ENCODE measurements at places on chromosomes 6 and 20.

GRCh38 chr6:3263096-3263495 lies 4.3 kb downstream of the PSMG4 start:
- DNase-seq: no peak

DNA sequence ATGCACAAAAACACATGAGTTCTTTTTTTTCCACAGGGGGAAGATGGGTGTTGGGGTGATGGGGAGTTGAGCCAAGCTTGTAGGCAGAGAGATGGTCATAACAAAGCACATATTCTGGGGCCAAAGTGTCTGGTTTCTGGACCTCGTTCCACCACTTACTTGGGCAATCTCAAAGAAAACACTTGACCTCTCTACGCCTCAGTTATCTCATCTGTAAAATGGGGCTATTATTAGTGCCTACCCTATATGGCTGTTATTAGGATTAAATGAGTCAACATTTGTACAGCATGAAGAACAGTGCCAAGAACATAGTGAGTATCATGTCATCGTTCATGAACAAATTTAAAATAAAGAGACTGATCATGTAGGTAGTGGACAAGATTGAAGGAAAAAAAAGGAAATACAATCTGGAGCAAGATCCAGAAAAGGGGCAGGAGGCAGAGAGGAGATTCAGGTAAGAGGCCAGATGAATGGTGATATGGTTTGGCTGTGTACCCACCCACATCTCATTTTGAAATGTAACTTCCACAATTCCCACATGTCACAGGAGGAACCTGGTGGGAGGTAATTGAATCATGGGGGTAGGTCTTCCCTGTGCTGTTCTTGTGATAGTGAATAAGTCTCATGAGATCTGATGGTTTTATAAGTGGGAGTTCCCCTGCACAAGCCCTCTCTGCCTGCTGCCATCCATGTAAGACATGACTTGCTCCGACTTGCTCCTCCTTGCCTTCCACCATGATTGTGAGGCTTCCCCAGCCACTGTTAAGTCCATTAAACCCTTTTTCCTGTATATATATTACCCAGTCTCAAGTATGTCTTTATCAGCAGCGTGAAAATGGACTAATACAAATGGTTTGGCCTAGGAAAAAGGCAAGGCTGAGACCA lies 14.2 kb downstream of the EEF1E1 start:
- no peak for DNase-seq

GRCh38 chr6:134165561-134166201 lies 113.3 kb upstream of the SLC2A12 start:
- no peak for DNase-seq

- no peak for DNase-seq
Measured at GRCh38 chr6:31175971-31176370, 5.5 kb upstream of the POU5F1 start.

GRCh38 chr20:33697129-33697528 lies 10.9 kb upstream of the E2F1 start:
- no peak for DNase-seq

Data from COR-L47 (cell line).